Subcutaneous preadipocyte (primary cell): ENCODE measurements at places on chromosomes 12 and 14. TPM values are rescaled to one million over a fixed set of nuclear protein-coding genes. Genes with fewer than 3 reads are reported as not detected.

AMDHD1 gene
- 0.39 TPM in 1 of 2 replicates, not detected in the other for total RNA-seq

IFNG-AS1 gene
- total RNA-seq, result not detected in 2 replicates

RGS6 gene
- not detected in 2 replicates for total RNA-seq

GALNT4 gene
- total RNA-seq, result 7.7 and 11.7 TPM in 2 replicates

AMN gene
- total RNA-seq, result under 0.01 TPM in 1 of 2 replicates, not detected in the other

KRT8 gene
- total RNA-seq, result 0.98 and 1.1 TPM in 2 replicates

BBS10 gene
- total RNA-seq, result 8.8 and 11.5 TPM in 2 replicates

LRRK2 gene
- total RNA-seq, result 4.1 and 4.8 TPM in 2 replicates

KRT73 gene
- total RNA-seq, result not detected in 2 replicates

CLEC2A gene
- total RNA-seq, result not detected in 2 replicates

GALNT16 gene
- total RNA-seq, result 2.3 and 3.3 TPM in 2 replicates

DENR gene
- 26.1 and 35.2 TPM in 2 replicates for total RNA-seq

KRT74 gene
- not detected in 2 replicates for total RNA-seq

LRP6 gene
- total RNA-seq, result 18.7 and 35.0 TPM in 2 replicates

GLS2 gene
- total RNA-seq, result under 0.01 TPM in 1 of 2 replicates, not detected in the other

ART4 gene
- not detected in 2 replicates for total RNA-seq

LRRC10 gene
- total RNA-seq, result not detected in 2 replicates

LBHD2 gene
- not detected in 2 replicates for total RNA-seq

CPSF2 gene
- total RNA-seq, result 37.5 and 47.7 TPM in 2 replicates
